ENCODE measurements at places on chromosomes 16 and 17.

GRCh38 chr16:74865922-74866598, 91.4 kb upstream of the FA2H start:
- DNase-seq: no peak

- no peak for DNase-seq
Observed at GRCh38 chr17:35616536-35616935, 29.4 kb downstream of the AP2B1 start.

GRCh38 chr16:30929167-30929566, 5.8 kb downstream of the FBXL19 start:
- no peak for DNase-seq

DNA sequence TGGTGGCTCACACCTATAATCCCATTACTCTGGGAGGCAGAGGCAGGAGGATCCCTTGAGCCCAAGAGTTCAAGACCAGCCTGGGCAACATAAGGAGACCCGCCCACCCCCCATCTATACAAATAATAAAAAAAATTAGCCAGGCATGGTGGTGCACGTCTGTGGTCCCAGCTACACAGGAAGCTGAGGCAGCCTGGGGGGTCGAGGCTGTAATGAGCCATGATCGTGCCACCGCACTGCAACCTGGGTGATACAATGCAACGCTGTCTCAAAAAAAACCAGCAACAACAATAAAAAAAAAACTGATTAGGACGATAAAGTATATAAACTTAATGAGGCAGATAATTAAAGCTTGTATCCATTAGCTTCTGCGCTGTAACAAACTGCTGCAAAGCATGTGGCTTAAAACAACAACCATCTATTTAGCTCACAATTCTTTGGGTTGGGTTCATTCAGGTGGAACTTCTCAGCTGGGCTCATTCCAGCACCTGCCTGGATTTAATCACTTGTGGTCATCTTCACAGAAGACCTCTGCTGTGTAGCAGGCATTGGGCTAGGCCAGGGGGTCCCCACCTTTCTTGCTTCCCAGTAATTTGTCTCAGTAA, 45.8 kb downstream of the LCMT1 start:
- no peak for DNase-seq

DNA sequence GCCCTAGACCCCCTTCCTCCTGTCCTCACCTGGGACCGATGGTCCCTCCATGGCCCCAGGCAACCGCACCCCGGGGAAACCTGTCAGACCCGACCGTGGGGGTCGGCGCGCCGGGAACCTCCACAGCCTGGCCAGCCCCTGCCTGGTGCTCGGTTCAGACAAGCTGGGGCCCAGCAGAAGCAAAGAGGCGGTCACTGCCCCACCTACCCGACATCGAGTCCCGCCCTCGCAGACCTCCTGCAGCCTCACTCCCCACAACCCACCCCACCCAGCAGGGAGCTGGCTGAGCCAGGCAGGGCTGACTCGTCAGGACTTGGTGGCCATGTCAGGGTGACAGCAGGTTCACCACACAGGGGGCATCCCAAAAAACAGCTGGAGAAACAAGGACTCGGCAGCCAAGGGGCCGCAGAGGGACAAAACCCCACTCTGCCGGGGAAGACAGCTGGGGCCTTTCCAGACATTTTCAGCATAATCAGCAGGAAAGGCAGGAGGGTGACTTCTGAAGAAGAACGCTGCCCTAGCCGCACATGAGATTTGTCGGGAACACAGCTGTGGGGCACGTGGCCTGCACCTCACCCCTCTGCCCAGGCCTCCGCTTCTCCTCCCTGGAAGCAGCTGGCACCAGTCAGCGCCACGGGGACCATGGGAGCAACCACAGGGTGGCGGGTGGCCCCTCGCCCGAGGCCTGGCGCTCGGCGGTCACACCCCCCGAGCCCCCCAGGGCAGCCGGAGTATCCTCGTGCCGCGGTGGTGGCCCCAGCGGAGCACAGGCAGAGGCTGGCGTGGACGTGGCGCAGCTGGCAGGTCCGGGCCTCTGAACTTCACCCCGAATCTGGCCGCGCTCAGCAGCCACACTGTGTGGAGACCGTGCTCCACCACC, 22.9 kb downstream of the GNPTG start:
- DNase-seq: no peak

GRCh38 chr16:58046936-58047335, 21.4 kb downstream of the MMP15 start:
- DNase-seq: no peak

GRCh38 chr16:84483882-84484565, 20.4 kb downstream of the MEAK7 start:
- DNase-seq: no peak

DNA sequence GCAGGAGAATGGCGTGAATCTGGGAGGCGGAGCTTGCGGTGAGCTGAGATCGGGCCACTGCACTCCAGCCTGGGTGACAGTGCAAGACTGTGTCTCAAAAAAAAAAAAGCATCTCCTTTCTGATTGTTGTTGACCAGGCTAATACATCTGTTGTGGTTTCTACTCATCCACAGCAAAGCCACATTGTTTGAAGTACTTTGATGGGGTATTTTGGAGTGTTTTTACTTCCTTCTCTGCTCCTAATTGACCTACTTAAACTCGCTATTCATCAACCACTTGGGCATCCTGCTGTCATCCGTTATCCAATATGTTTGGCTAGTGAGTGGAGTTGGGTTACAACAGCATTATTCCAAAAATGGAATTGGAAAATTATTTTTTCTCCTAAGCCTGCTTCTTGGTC, 3.5 kb upstream of the CDC27 start:
- DNase-seq: no peak

DNA sequence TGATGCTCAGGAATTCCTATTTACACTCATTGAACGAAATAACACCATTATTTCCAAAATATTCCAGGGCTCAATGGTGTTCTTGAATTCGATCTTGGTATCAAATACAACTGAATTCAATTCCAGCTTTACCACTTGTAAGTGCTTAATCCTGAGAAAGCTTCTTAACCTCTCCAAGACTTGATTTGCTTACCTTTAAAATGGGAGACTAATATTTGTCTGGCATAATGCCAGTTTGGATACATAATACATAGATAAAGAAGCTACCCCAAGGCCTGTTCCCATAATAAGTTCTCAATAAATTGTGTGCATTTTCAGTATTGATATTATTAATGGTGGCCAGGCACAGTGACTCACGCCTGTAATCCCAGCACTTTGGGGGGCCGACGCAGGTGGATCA, 368.9 kb upstream of the MAF start:
- no peak for DNase-seq

GRCh38 chr17:81923302-81924260, 4.0 kb downstream of the MAFG start:
- DNase-seq: peak; percentile 61

GRCh38 chr16:86722970-86723369, 144.6 kb downstream of the FOXL1 start:
- no peak for DNase-seq

- no peak for DNase-seq
Observed at GRCh38 chr16:50752471-50753235, 10.8 kb downstream of the CYLD start.

DNA sequence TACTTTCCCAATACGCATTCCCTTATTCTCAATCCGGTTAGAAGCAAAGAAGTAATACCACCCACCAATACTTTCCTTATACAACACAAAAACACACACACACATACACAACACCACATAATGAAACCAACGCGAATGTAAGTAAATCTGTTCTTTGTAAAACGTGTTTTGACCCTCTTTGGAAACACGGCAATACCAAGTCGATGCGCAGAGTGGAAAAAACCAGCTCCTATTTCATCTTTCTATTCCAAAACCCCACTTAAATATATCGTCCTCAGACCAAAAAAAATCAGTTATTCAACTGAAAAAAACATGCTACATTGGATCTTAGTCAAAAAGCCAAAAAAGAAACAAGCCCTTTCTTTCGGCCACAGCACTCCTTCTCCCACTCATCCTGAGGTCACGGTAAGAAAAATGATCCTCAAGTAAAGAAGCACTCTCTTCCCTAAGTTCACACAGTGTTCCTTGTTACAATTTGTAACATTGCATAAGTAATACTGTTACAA, 31.0 kb upstream of the ARL4D start:
- peak; percentile 90 for DNase-seq

- DNase-seq: no peak
Observed at GRCh38 chr16:58459344-58460218, 40.4 kb upstream of the NDRG4 start.

- DNase-seq: no peak
Observed at GRCh38 chr16:60329108-60329507, 1595.0 kb upstream of the GOT2 start.

DNA sequence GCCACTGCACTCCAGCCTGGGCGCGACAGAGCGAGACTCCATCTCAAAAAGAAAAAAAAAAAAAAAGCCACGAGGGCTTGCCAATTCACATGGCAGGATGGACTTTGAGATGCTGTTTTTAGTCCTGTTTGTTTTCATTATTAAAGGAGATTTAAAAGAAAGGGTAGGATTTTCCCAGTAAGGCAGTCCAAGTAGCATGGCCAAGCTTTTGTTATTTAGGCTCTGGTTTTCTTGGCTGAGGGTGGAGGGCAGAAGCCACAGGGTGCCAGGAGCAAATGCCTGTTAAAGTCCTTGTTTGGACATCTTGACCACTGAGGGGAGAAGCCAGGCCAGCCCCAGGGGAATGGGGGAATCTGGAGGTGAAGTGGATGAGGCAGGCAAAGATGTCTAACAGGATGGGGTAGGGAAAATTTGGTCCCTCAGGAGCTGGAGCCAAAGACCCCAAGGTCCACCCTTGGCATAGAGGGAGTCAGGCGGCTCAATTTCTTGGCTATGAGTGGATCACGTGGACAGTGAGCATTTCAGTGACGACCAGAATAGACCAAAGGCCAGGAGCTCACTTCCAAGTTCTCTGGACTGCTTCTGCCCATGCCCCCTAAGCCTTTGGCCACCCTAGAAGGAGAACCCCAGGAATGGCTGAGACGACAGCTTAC, 20.8 kb upstream of the PLLP start:
- DNase-seq: no peak

DNA sequence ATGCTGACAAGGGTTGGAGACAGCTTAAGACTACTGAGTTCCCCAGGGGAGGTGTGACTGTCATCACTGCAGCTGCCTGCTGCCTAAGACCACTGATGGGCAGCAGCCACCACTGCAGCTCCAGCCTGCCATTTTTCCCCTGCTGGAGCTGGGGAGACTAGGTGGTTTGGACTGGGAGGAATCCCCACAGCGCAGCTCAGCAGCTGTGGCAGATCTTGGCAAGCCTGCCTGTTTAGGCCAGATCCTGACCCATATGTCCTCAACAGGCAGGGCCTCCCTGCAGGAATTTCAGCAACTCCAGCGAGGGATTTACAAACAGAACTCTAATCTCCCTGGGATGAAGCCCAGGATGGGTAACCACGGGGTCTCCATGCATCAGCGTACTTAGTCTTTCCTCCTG, 356.4 kb upstream of the TOM1L1 start:
- no peak for DNase-seq

DNA sequence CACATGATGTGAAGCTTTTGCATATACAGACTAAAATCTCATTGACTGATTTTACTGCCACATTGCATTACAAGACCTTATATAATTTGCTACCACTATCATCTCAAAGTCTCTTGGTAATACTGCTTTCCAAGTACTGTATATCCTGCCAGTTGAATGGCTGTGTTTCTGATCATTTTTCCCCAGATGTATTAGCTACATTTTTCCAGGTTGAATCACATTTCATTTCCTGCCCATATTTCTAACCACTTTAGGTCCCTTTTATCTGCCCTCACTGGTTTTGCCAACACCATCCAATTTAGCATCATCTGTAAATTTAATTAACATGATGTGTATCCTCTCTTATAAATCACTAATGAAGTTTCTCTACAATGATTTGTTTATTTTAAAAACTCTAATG, 365.7 kb upstream of the PMFBP1 start:
- DNase-seq: no peak

- DNase-seq: no peak
Observed at GRCh38 chr16:69179328-69180010, 7.5 kb upstream of the SNTB2 start.

DNA sequence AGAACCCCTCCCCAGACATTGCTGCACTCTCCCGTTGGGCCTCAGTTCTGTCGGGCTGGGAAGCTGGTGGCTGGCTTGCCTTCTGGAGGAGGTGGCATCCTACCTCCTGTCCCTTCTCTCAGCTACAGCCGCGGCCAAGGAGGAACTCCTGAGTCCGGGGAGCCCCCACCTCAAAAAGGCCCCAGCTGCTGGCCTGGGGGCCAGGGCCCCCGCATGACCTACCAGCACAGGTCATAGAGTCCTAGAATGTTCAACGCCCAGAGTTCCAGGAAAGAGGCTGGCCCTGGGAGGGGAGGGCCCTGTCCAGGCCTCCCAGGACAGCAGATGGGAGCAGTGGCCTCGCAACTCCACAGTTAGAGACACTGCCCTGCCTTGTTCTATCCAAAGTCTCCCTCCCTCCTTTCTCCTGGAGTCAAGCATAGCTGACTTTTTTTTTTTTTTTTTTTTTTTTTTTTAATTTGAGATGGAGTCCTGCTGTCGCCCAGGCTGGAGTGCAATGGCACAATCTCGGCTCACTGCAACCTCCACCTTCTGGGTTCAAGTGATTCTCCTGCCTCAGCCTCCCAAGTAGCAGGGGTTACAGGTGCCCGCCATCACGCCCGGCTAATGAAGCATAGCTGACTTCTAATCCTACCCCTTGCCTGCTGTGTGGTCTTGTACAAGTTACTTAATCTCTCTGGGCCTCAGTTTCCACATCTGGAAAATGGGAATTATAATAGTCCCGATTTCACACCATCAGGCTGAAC, 7.1 kb downstream of the CARHSP1 start:
- no peak for DNase-seq

GRCh38 chr16:88494335-88495154, 41.5 kb downstream of the ZFPM1 start:
- DNase-seq: no peak

GRCh38 chr17:3497101-3497500, 21.3 kb downstream of the ASPA start:
- no peak for DNase-seq
